ENCODE measurements at places on chromosomes 1 and 21. TPM values are rescaled to one million over a fixed set of nuclear protein-coding genes. Genes with fewer than 3 reads are reported as not detected.
A peak's percentile ranks its signal among the peaks of the same experiment; 100 is the strongest.

GRCh38 chr1:232868793-232869491 lies 63.7 kb downstream of the MAP10 start:
- peak; percentile 56 for DNase-seq

GRCh38 chr1:3939242-3940080 lies 39.4 kb upstream of the C1orf174 start:
- no peak for DNase-seq

GRCh38 chr21:46391773-46392172 lies 66.9 kb upstream of the DIP2A start:
- DNase-seq: peak; percentile 43

LRRC8C gene
- polyA plus RNA-seq: 9.7 TPM

OR2T6 gene
- not detected for polyA plus RNA-seq

All from left lung (tissue), 14 donors.